ENCODE measurements at places on chromosomes 11 and 22.

DNA sequence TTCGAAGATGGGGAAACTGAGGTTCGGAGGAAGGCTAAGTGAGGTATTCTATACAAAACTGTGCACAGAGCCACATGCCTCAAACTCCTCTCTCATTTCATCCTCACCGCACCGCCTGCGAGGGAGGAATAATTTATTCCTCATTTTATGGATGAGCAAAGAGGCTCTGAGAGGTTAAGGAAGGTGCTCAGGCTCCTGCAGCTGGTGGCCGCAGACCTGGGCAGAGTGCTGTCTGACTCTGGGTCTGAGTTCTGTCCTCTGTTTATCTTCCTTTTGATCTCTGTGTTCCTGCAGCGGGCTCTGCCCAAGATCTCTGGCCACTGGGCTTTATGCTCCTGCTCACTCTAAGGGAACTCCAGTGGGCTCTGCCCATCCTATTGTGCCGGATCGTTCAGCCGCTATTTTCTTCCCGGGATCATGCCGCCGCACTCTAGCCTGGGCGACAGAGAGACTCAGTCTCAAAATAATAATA, 59.5 kb downstream of the MCM5 start:
- DNase-seq, result no peak

DNA sequence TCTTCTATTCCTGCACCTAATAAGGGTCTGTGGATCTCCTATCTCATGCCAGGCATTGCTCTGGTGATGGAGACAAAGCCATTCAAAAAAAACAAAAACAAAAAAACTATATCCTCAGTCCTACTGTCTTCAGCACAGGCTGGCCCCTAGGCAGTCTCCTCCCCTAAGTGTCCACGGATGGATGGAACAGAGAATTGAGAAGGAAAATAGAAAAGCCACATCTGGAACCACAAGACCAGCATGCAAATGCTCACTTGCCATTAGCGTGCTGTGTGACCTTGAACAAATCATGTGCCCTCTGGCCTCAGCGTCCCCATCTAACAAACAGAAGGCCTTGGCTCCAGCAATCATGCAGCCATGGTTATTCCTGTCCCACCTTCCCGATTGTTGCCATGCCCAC, 32.7 kb upstream of the CD82 start:
- DNase-seq, result no peak

GRCh38 chr22:24592851-24593558, at the start of gene LRRC75B:
TSS of gene LRRC75B (minus strand) at chr22:24593073. CDS start at chr22:24593039, 34 bp downstream.
- DNase-seq, result no peak

DNA sequence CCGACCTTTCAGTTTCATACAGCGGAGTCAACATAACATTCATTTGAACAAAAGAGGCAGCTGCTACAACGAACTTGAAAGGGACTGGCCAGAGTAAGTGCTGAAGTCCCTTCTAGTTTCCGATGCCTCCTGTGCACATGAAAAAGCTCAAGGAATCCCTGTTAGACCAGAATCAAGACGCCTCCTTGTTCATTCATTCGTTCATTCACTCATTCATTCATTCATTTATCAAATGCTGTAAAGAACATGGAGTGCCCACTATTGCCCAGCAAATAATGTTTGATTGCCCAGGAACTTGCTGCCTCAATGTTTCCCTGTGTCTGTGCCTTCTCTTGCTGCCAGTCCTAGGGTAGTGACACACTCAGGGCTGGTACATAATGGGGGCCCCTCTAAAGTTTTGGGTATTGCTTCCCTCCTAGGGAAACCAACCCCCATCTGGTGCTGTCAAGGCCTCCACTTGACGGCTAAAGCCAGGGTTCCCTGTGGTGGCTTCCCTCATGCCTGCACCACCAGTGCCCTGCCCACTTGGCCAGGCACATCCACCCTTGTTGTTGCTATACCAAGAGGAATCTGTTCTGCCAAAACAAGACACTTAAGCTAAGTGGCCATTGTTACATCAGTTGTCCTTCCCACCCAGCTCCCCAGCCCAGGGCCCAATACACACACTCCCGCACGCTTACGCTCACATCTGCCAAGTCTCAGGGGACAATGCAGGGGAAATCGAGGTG, 3.8 kb downstream of the TMPRSS13 start:
- no peak for DNase-seq

- no peak for DNase-seq
These were observed 188.2 kb downstream of the ST3GAL4 start for GRCh38 chr11:126543691-126544090.

DNA sequence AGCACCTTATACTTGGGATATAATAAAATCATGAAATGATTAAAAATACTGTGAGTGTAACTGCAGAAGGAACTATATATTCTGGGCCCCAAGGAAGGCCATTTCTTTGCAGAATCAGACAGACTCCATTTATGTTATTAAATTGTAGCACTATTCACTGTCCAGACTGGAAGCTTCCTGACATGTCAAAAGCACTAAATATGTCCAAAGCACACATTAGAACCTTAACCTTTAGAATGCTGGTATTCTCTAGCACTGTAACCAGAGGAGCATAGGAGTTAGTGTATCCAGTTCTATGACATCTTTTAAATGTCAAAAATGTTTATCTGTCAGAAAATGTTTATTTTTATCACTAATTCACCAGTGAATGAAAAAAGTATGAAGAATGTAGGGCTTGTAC, 246.9 kb downstream of the CADM1 start:
- DNase-seq, result no peak

DNA sequence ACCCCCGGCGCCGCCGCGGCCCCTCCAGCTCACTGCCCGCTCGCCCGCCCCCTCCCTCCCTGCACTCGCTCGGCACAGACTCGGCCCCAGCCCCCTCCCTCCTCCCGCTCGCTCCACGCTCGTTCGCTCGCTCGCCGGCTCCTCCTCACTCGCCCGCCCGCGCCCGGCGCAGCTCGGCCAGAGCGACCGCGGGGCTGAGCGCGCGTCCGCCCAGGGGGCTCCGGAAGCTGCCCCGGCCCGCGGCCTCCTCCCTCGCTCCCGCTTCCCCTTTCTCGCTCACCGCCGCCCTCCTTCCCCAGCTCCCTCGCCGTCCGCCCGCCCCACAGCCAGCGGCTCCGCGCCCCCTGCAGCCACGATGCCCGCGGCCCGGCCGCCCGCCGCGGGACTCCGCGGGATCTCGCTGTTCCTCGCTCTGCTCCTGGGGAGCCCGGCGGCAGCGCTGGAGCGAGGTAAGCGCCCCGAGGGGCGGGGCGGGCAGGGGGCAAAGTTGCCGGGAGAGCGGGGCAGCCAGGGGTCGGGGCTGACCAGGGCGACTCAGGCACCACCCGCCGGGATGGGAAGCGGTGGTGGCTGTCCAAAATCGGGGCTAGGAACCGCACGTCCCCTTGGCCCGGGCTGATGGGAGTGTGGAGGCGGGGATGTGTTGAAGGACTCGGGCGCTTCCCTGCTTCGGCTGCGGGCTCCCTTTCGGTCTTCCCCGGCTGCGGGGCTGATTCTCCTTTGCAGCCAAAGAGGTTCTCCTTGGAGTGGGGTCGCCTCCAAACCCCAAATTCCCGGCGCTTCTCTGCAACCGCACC, at the start of gene SEZ6L:
Gene SEZ6L (plus strand): TSS at position 148 of the 797 bp plus-strand sequence. CDS start 208 bp downstream, at position 356.
- DNase-seq, result no peak

- DNase-seq, result no peak
These were observed 24.6 kb downstream of the INCENP start for GRCh38 chr11:62148271-62148980.

DNA sequence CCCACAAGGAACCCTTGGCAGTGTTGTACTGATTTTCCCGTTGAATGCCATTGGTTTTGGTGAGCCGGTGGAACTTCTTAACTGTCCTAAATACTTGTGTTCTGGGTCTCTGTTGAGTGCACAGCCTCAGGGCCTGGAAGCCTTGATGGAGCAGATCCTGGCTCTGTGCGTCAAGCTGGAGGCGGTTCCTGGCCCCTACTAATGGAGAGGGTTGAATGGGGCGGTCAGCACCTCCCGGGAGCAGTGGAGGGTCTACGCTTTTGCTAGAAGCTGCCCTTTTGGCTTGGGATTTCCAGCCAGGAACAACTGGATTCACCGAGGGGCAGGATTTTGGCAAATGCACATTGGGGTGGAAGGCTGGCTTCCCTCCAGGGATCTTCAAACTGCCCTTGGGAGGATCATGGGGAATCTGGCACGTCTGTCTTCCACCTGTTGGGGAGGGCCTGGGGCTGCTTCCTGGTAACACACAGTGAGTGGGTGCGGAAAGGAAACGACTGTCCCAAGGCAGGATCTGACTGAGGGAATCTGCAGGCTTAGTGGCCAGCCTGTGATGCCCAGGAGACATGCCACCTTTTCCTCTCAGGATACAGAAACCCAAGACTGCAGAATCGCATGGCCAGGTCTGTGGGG, 6.9 kb upstream of the OSBPL5 start:
- DNase-seq, result no peak

- no peak for DNase-seq
These were observed 87.3 kb downstream of the PACS1 start for GRCh38 chr11:66157182-66157864.

GRCh38 chr22:21099578-21099977, 53.8 kb downstream of the LRRC74B start:
- DNase-seq, result no peak

DNA sequence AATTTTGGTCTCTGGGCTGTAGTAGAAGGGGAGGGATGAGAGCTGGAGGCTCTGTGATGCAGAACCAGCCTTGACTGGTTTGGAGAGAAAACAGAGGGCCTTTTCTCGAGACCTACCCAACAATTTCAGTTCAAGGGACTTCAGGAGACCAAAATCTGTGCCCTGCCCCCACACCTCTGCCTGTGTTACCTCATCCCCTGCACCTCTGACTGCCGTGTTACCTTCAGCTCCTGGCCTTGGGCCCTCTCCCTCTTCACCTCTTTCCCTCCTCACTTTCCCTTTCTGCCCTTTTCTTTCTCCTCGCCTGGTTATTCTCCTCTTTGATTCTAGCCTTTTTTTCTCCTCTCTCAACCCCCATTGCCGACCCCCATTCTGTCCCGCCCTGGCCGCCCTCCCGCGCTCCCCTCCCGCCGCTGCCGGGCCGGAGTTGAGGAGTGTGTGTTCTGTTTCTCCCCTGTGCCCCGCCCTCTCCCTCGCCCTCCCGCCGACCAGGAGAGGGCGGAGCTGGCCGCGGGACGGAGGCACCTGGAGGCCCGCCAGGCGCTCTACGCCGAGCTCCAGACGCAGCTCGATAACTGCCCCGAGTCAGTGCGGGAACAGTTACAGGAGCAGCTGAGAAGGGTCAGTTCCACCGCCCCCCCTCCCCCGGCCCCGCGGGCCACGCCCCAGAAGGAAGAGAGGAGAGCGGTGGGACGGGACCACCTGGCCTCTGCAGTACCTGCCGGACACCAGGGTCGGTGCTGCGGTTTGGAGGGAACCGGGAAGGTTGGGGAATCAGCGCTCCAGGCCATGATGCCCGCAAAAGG, 27.2 kb downstream of the PHLDB1 start:
- DNase-seq, result no peak

DNA sequence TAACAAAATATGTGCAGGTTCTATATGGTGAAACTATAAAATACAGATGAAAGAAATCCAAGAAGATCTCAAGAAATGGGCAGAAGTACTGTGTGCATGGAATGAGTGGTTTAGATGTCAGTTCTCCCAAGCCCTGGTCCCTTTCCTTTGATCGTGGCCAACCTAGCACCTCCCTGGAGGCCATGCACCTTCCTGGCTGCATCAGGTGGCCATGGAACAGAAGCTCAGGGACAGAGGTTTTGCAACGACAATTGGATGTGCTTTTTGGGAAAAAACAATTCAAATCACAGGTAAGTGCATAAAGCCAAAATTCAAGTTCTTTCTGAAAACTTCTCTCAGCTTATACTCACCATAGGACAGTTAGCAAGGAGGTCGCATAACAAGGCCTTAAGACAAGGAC, 54.0 kb upstream of the SLC22A12 start:
- no peak for DNase-seq

DNA sequence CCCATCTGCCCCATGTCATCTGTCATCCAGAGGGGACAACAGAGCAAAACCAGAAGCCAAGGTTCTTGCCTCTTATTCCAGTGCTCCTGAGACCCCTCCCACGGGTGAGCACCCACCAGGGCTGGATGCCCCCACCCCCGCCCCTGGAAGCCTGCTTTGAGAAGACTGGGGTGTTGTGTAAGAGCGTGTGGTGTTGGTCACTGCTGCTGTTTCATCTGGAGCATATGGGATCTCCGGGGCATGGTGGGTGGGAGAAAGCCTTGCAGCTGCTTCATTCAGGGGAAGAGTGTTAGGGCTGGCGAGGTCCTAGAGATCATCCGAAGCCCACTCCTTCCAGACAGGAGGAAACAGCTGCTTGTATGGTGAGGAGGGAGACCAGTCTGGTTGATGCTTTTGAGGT, 54.1 kb downstream of the CHRDL2 start:
- DNase-seq, result no peak
